ENCODE measurements at places on chromosomes 3 and 15.
A peak's percentile ranks its signal among the peaks of the same experiment; 100 is the strongest.

GRCh38 chr3:56792193-56792592 lies 9.6 kb downstream of the ARHGEF3 start:
- DNase-seq: no peak

- DNase-seq: peak; percentile 16
Measured at GRCh38 chr3:144556392-144556791, 584.8 kb downstream of the DIPK2A start.

DNA sequence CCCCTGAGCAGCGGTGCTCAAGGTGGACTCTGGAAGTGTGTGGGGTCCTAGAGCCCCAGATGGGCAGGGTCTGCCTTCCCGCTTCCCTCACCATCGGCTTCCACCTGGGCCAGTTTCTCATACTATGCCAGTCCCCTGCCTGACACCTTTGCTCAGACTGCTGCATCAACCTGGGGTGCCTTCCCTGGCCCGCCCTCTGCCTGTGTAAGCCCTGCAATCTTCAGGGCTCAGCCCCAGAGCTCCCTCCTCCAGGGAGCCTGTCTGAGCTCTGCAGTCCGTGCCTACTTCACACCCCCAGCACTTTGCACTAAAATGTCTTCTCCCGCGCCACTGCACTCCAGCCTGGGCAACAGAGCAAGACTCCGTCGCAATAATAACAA lies 13.1 kb downstream of the CSK start:
- DNase-seq: no peak

DNA sequence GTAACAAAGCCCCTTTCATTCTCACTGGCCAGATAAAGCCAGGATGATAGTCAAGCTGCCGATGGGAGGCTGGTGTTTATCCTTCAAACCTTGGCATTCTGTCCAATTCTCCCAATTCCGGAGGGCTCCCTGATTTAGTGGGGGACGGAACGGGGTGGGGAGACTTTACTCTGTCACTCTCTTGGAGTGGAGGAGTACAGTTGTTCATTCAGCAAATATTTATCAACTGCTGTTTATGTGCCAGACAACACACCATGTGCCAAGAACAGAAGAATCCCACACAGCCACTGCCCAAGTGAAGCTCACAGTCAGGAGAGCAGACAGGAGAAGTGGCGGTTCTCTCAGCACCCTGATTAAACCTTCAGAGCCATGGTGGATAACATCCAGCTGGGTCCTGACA lies 63.3 kb downstream of the WNT5A start:
- no peak for DNase-seq

GRCh38 chr15:86399041-86399954 lies 319.6 kb downstream of the AGBL1 start:
- DNase-seq: no peak

DNA sequence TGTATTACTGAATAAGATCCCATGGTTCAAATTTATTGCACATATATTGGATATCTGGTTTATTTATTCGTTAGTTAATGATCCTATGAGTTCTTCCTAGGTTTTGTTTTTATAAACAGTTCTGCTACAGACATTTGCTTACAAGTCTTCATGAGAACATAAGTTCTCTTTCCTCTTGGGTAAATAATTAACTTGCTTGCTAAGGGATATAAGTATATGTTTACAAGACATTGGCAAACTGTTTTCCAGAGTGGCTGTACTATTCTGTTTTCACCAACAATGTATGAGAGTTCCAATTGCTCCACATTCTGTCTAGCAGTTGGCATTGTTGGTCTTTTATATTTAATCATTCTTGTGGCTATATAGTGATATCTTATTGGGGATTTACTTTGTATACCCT lies 341.8 kb upstream of the GBE1 start:
- no peak for DNase-seq

DNA sequence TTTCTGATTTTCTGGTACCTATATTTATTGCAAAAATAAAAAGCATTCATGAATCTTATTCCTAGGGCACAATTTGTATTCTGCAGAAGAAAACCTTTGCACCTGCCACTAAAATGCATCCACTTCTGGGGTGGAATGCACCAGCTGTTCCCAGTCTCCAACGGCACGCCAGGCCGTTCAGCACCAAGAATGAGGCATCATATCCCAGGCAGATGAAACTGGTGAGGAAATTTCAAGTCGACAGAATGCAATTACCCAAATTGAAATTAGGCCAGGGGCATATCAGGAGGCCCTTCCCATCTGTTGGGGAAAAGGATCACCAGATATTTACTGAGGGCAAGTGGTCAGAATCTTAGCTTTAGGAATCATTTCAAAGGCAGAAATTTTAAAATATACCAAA lies 13.6 kb upstream of the RBMS3 start:
- DNase-seq: no peak

- no peak for DNase-seq
Measured at GRCh38 chr3:170852324-170852723, 17.7 kb downstream of the RPL22L1 start.

- no peak for DNase-seq
Measured at GRCh38 chr15:84987949-84988624, 6.4 kb downstream of the PDE8A start.

DNA sequence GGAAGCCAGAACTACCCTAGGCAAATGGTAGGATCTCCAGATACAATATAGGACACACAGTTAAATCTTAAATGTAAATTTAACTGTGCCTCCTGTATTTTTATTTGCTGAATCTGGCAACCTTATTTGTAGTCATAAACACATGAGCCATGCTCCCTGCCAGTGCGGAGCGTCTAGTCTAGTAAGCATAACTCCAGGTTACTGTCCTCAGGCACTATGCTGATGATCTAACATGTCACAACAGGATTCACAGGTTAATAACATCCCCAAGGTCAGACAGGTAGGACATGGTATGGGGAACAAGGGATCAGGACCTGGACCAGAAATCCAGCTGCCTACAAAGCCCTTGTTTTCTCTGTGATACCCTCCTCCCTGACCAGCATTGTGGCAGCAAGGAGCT lies 305.1 kb downstream of the CACNA2D3 start:
- no peak for DNase-seq

GRCh38 chr3:155426524-155427230 lies 133.2 kb upstream of the STRIT1 start:
- DNase-seq: no peak

DNA sequence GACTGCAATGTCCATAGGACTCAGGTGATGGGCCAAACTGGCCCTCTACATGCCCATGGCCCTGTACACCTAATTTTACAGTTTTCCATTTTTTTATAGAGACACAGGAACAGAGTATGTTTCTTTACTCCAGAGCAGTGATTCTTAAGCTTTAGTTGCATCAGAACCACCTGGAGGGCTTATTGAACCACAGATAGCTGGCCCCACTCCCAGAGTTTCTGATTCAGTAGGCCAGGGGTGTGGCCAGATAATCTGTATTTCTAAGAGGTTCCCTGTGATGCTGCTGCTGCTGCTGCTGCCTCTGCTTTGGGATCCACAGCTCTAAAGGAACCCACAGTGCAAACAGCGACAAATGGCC lies 5.1 kb downstream of the RBP1 start:
- DNase-seq: no peak

GRCh38 chr15:73997986-73998385 lies 3.5 kb downstream of the PML start:
- no peak for DNase-seq

DNA sequence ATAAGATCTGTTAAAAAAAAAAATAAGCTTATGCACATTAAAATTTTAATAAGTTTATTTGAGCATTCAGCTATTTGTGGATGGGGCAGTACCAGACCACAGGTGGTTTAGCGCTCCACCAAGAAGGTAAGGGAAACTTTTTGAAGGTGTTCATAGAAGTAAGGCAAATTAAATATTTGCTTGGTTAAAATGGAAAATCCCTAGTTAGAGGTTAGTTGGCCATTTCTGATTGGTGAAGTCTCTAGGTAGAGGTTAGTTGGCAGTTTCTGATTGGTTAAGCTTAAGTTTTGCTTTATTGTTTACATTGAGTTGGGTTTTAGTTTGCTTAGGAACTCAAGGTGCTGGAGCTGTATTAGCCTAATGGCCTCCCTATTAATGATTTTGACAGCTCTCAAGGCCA lies 30.7 kb downstream of the SCN11A start:
- no peak for DNase-seq

- DNase-seq: no peak
Measured at GRCh38 chr3:67419218-67419529, 235.2 kb downstream of the SUCLG2 start.

GRCh38 chr15:25619761-25620160 lies 180.9 kb upstream of the UBE3A start:
- no peak for DNase-seq

DNA sequence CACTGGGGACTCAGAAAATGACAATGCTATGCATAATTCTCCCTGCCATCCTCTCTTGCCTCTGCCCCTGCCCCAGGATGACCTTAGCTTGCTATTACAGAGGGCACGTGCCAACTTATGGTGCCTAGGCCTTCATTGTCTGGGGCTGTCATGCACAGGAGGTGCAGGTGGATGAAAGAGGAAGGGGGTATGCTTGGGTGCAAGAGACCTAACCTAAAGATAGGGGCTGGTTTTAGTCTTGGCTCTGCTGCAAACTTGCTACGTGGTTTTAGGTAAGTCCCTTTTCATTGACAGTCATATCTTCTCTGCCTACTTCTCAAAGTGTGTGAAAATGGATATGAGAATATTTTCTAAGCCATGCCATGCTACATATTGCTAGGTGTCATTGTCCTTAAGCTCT lies 161.3 kb downstream of the EPHB1 start:
- DNase-seq: no peak

DNA sequence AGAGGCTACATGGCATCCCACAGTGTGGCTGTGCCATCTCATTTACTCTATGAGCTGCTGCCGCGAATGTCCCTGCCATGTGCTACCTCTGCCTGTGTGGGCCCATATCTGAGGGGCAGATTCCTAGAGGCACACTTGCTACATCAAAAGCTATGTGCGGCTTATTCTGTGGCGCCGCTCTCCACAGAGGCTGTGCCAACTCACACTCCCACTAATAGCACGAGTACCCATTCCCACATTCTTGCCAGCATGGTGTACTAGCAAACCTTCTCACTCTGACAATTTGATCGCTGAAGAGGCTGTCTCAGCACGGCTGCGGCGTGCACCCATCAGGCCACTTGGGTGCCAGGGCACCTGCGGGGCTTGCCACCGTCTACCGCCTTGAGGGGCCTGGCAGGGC lies 31.2 kb upstream of the MUSTN1 start:
- DNase-seq: no peak

- peak; percentile 47 for DNase-seq
Measured at GRCh38 chr3:196235452-196236122, 19.3 kb downstream of the SLC51A start.

DNA sequence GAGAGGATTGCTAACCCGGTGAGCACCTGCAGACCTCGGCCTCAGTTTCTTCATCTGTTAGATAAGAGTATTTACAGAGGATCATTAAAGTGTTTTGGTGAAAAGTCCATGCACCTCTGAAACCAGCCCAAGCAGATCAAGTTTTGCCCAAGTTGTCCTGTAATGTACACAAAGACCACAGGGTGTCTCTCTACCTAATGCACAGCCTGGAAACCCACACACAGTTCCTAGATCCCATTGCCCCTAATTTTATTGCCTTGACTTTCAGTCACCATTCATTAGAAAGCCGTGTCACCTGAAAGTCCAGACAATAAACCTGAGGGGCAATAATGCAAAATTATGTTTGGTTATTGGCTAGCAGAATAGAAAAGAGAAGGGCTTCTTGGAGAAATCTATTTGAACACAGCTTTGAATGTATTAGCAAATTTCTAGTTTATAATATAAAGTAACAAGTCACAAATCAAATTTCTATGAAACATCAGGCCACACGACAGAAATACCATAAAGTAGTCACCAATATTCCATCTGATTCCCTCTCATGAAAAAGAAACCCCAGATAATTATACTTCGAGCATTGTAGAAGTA lies 161.3 kb upstream of the SLC2A2 start:
- peak; percentile 28 for DNase-seq

GRCh38 chr3:169008776-169009358 lies 654.6 kb downstream of the MECOM start:
- no peak for DNase-seq

GRCh38 chr3:48120223-48120622 lies 68.0 kb downstream of the CDC25A start:
- DNase-seq: no peak
